ENCODE measurements at places on chromosomes 7 and 10. TPM values are rescaled to one million over a fixed set of nuclear protein-coding genes. Genes with fewer than 3 reads are reported as not detected.

Gene SMURF1
- total RNA-seq, result 24.6 TPM

GRCh38 chr10:5038733-5039132 is 35.1 kb upstream of the AKR1C2 start:
- no peak for DNase-seq

GRCh38 chr7:138519061-138519798 is 59.2 kb downstream of the TRIM24 start:
- no peak for DNase-seq

Gene FGFBP3
- total RNA-seq, result 420 TPM

DNA sequence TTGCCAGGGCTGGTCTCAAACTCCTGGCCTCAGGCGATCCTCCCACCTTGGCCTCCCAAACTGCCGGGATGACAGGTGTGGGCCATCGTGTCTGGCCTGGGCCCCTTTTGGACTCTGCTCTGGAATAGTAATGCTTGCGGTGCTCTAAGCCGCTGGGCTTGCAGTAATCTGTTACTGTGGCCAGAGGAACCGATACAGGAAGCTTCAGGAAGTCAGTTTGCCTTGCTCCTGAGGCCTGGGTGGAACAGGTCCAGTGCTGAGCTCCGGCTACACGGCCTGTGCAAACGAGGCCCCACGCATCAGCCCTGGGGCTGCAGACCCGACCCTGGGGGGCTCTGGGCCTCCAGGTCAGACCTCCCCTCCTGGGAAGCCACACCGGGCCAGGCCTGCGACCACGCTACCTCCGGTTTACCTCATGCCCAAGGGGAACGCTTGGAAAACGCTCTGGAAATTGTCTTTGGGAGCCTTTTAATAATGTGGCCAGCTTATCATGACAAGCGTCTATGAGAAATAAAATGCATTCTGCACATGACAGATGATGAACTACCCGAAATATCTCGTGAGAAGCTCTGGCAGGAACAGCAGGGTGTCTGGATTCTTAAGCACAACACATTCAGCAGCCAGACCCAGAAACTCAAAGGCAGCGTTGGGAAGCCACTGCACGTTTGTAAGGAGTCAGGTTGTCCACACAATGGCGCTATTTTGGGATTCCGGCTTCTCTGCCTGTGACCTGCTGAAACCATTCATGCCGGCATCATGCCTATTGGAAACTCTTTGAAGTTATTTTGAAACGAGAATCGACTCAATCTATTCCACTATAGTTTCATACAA is 10.1 kb upstream of the ADAP1 start:
- no peak for DNase-seq

DNA sequence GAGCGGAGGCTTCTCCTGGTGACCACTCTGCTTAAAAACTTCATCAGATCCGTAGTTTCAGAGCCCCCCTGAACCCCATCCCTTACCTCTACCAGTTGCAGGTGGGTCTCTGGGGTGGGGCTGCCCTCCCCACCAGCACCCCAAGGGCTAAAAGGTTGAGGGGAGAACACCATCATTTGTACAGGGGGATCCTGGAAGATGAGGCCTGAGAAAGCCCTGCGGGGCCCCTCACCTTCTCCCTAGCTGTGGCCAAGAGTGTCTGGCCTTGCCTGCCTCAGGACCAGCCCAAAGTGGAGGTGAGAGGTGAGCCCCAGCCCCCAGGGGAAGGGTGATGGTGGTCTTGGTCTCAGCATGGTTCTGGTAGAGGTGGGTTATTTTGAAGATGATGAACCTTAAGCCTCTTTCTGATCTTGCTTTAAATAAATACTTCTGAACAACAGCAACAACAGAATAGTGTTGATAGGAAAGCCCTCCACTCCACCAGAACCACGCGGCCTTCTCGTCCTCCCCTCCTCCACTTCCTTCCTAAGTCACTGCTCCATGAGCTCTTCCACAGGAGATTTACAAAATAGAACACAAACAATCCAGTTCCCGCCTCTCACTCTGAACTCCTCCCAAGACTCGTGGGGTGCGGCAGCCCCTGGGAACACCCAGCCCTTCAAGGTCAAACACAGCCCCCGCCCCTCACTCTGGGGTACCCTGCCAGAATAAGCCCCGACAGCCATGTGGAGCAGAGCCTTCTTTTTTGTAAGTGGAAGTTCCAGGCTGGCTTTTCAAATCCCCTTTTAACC is 169.1 kb downstream of the EGFR start:
- DNase-seq, result no peak

- DNase-seq, result no peak
Measured at GRCh38 chr7:30594048-30594539, 584 bp upstream of the GARS1 start.

- DNase-seq, result no peak
Measured at GRCh38 chr7:47940088-47941013, 7.9 kb downstream of the PKD1L1 start.

DNA sequence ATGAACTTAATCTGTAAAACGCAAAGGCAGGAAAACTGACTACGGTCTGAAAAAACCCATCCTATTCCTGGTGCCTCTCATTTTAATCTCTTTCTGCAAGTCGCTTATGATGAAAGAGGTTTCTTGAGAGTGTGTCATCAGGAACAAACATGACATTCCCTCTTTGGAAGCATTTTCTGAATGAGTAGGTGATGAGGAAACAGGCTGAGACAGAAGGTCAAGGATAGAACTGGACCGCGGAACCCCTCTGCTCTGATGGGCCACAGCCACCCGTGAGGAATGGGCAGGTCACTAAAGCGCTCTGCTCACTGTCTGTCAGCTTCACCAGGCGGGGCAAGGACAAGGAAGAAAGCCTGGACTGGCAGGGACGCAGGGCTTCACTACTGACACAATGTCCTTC is 28.6 kb downstream of the BEND7 start:
- DNase-seq, result no peak

- DNase-seq, result no peak
Measured at GRCh38 chr10:28365840-28366239, 63.0 kb upstream of the MPP7 start.

- DNase-seq, result no peak
Measured at GRCh38 chr7:133386205-133386604, 133.3 kb downstream of the EXOC4 start.

DNA sequence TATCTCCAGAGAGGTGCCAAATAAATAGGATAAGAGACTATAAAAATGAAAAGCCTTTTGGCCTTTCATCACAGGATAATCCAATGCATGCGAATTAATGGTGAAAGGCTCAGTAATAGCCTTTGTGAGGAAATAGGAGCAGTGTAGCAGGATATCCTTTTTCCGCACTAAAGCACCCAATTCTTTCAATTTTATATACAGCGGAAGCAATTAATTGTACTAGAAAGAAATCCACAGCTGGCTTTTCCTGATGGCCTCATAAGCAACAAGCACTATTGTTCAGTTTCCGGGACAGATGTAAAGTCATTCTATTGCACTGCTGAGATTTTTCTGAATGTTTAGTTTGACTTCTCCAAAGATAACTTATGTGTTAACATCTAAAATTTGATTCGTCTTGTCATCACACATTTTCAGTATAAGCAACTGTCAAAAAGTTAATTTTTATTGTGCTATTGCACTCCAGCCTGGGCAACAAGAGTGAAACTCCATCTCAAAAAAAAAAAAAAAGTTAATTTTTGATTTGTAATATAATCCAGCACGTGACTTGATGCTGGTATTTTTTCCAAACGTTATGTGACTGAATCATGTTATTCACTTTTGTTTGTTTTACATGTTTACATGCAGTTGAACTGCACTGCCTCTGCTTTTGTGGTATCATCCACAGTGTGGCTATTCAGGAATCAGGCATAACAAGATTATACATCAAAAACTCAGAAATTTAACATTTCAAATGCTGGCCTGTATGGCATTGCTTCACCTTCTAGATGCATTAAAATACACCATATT is 8.4 kb upstream of the BMPR1A start:
- no peak for DNase-seq

GRCh38 chr10:132496360-132497062 is 41.1 kb upstream of the INPP5A start:
- no peak for DNase-seq

GRCh38 chr10:96417441-96417840 is 58.6 kb upstream of the OPALIN start:
- DNase-seq, result no peak

GRCh38 chr7:20466543-20467021 is 135.9 kb downstream of the ITGB8 start:
- no peak for DNase-seq

- no peak for DNase-seq
Measured at GRCh38 chr10:35700487-35700882, 58.4 kb upstream of the FZD8 start.

Gene NKX2-3
- not detected for total RNA-seq

- no peak for DNase-seq
Measured at GRCh38 chr7:121744877-121745276, 128.1 kb upstream of the PTPRZ1 start.

DNA sequence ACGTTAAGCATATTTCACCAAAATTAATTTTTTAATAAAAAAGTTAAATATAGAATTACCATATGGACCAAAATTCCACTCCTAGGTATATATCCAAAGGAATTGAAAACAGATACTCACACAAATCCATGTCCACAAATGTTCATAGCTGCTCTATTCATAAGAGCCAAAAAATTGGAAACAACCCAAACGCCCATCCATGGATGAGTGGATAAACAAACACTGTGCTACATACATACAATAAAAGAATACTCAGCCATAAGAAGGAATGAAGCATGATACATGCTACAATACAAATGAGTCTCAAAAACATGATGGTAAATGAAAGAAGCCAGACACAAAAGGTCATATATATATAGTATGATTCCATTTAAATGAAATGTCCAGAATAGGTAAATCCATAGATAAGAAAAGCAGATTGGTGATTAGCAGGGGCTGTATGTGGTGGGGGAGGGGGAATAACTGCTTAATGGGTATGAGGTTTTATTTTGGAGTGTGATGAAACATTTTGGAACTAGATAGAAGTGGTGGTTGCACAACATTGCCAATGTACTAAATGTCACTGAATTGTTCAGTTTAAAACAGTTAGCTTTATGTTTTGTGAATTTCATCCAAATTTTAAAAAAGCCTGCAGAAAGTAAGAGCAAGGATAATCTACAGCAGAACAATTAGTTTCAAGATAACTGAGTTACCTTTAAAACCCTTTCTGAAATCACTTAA is 101.2 kb upstream of the EFCAB10 start:
- no peak for DNase-seq

Gene ZSCAN21
- total RNA-seq, result 20.3 TPM

- no peak for DNase-seq
Measured at GRCh38 chr7:154306036-154306435, 253.8 kb downstream of the DPP6 start.

DNA sequence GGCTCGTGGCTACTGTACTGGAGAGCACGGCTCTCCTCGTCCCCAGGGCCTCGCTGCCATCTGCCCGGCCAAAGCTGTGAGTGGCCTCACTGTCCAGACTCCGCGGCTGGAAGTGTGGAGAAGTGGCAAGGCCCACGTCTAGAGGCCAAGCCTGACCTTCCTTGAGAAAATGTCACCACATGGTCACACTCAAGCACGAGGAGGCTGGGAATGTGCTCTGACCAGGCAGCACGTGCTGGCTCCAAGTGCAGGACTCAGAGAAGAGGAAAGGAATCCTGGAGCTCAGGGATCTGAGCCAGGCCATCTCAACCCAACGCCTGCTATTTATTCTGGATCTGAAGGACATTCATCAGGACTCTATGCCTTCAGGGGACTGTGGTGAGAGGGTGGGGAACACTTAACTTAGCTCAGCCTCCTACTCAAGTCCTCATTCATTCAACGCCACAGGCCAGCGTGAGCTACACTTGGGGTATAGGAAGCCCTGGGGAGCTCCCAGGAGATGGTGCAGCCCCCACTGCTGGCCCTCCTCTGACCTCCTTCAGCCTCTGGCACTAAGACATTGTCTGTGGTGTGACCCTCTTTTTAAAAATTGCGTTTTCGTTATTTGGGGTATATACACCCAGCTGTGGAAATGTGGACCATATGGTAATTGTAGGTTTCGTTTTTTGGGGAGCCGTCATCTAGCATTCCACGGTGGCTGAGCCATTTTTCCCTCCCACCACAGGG is 29.0 kb downstream of the EN2 start:
- no peak for DNase-seq

Gene PLA2G12B
- not detected for total RNA-seq

Gene SRGN
- total RNA-seq, result not detected

GRCh38 chr7:46454816-46455215 is 533.7 kb upstream of the IGFBP3 start:
- DNase-seq, result no peak

DNA sequence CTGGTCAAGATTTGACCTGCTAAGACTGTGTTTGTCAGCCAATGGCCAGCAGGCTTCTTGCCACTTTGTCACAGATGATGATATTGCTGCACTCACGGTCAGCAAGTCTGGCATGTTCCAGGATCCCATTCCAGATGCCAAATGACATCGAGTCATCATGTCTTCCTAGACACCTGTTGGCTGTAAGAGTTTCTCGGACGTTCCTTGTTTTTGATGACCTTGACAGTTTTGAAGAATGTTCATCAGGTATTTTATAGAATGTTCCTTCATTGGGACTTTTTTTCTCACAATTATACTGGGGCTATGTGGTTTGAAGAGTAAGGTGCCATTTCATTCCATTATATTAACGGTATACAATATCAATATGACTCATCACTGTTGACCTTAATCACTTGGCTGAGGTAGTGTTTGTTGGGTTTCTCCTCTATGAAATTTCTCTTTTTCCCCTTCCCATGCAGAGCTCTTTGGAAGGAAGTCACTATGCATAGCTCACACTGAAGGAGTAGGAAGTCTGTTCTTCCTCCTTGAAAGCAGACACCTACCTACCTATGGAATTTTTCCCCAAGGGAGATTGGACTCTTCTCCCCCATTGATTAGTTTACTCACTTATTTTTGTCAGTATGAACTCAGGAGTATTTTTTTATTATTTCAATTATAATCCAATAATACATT is 31.6 kb downstream of the HECW1 start:
- no peak for DNase-seq

DNA sequence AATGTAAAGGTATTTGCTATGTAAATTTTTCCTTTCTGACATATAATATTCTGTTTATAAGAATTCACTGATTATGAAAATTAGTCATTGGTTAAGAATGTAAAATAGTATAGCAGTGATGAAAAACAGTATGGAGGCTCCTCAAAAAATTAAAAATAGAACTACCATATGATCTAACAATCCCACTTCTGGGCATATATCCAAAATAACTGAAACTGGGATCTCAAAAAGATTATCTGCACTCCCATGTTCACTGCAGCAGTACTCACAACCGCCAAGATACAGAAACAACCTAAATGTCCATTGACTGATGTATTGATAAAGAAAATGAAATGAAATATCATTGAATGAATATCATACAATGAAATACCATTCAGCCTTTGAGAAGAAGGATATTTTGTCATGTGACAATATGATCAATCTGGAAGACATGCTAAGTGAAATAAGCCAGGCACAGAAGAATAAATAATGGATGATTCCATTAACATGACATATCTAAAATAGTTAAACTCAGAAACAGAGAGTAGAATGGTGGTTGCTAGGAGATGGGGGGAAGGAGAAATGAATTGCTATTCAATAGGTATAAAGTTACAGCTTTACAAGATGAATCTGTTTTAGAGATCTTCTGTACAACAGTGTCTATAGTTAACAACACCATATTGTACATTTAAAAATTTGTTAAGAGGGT is 14.0 kb downstream of the C10orf88 start:
- DNase-seq, result no peak
